ENCODE measurements at places on chromosomes 3 and 15. TPM values are rescaled to one million over a fixed set of nuclear protein-coding genes. Genes with fewer than 3 reads are reported as not detected.

Gene LSMEM2
- not detected for total RNA-seq

Gene SHF
- total RNA-seq, result 0.81 TPM

Gene DGKG
- 7.5 TPM for total RNA-seq

Gene HES1
- total RNA-seq, result 0.28 TPM

Gene RBM5
- 198 TPM for total RNA-seq
